ENCODE measurements at places on chromosomes 12 and 14.

DNA sequence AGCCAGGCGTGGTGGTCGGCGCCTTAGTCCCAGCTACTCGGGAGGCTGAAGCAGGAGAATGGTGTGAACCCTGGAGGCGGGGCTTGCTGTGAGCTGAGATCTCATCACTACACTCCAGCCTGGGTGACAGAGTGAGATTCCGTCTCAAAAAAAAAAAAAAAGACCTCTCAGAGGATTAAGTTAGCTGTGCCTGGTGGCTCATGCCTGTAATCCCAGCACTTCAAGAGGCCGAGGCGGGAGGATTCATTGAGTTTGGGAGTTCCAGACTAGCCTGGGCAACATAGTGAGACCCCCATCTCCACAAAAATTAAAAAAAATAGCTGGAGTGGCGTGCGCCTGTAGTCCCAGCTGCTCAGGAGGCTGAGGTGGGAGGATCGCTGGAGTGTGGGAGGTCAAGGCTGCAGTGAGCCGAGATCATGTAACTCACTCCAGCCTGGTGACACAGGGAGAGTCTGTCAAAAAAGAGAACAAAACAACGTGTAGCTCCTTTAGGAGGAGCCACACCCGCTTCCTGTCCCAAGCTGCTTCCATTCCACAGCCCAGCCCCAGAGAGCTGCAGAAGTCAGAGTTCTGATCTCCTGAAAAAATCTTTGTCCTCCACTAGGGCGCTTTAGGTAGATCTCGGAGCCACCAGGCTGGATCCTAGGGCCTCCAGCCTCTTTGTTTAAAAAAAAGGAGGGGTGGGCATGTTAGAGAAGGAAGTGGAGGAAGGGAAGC, 11.5 kb upstream of the ULK1 start:
- no peak for DNase-seq

DNA sequence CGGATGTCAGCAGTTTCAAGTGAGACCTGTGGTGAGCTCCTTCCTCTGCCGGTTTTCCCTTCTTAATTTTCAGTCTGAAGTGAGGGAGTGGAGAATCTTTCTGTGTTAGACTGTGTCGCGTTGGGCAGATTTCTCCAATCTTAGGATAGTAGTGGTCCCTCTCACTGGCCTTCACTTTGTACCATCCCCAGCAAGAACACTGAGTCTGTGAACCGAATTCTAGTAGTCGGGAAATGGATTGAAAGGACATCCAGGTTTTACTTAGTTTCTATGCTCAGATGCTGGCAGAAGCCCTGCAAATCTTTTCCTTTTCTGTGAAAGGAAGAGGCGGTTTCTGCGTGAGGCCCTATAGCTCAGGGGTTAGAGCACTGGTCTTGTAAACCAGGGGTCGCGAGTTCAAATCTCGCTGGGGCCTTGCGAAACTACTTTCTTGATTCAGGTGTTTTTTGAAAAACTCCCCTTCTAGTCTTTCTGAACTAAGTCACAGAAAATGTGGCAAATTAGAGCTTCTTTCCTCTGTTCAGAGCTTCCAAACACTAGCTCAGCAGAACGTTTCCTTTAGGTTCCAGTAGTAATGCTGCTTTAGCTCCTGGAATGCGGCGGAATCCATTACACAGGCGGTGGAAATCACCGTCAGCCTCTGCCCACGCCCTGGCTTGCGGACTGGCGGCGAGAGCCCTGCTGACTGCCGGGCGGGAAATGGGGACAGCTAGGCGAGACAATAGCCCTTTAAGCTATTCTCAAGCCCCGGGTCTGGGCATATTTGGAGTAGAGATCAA, 2.8 kb upstream of the RNASE4 start:
- peak; percentile 79 for DNase-seq

DNA sequence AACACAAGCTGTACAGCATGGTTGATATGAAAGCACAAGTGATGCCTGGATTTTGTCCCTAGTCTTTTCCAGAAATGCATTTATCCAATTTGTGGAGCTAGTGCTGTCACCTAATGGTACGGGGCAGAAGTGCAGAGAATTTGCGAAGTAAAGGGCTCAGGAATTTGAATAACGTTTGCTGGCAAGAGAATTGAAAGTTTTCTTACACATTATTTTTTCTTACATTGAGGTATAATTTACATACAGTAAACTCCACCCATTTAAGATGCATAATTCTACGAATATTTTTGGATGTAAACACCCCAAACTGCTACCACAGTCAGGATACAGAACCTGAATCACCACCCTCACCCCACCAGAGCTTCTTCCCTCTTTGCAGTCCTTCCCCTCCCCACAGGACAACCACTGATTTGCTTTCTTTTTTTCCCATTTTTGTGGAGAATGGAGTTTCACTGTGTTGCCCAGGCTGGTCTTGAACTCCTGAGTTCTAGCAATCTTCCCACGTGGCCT, 3.5 kb downstream of the AICDA start:
- DNase-seq: no peak

DNA sequence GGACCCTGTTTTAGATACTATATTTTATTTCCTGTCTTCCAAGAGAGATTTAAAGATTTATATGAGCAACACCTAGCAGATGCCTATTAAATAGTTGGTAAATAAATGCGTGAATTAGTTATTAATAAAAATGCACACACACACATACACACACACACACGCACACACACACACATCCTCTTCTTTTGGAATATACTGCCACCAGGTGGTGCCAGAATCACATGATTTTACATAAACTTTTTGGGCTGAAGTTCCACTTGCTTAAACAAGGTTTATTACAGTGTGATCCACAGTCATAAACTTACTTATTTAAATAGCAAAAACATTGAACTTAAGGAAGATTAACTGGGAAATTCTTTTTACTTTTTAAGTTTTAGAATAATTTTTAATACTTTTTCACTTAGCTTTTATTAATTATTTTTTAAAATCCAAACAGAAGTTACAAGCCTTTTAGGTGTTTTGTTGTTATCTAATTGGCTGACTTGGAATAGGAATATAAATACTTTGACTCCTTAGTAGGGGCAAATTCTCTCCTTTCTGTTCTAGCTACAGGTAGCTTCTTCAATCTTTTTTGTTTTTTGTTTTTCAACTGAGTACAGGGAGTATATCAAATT, 17.5 kb downstream of the RAD51B start:
- DNase-seq: no peak

DNA sequence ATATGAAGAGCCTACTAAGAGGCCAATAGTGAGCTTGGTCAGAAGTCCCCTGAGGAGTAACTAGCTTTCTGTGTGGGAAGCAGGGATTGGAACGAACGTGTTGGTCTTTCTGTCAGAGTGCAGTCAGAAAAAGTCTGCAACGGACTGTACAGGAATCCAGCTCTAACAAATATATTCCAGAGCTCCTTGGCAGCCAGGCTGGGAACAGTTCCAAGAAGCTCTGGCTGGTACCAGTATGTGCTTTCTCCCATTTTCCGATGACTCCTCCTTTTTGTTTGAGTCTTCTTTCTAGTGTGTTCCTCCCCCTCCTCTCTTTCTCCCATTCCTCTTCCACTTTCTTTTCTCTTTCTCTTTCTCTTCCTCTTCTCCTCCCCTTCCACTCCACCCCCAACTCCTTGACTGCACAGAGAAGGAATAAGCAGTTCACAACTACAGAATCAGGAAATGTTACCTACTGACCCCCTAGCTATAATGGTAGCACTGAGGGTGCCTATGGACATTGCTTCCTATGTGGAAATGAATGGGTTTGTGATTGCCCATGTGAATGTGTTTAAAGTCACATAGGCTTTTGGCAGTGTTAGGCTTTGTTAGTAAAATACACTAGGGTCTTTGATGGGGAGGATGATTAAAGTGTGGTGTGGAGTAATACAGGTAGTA, 59.9 kb downstream of the TTLL5 start:
- no peak for DNase-seq

DNA sequence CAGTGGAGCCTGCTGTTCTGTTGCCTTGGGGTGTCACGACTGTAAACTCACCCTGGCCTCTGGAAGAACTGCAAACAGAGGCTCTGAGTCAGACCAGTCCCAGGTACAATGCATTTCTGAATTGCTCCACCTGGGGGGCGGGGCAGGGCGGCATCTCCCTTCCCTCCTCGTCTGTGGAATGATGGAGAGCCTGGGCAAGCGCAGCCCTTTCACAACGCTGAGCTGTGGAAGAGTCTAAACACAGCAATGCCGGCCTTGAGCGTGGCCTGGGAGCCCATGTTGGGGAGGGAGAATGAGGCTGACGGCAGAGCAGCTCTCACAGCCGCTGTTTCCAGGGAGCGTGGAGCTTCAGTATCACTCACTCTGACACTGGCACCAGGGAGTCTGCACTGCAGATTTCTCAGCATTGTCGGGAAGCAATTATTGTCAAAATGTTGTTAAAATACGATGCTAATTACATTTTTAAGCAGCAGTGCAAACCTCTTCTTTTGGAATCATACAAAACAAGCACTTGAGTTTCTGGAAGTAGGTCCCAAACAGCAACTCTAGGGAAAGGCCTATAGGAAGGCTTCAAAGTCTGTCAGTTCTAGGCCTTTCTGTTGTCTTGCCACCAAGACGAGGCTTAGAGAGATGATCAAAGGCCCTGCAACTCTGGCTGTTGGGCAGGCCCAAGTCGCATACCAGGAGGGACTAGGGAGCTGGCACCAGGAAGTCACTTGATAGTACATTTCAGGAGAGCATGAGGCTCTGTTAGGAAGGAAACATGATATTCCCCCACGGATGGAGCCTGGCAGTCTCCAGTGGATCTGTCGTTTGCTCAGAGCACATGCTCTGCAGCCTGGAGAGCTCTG, 244.0 kb upstream of the FKBP4 start:
- DNase-seq: no peak

GRCh38 chr12:17197971-17198370, 592.0 kb upstream of the LMO3 start:
- DNase-seq: no peak

GRCh38 chr14:26304056-26304455, 293.8 kb downstream of the NOVA1 start:
- DNase-seq: no peak

DNA sequence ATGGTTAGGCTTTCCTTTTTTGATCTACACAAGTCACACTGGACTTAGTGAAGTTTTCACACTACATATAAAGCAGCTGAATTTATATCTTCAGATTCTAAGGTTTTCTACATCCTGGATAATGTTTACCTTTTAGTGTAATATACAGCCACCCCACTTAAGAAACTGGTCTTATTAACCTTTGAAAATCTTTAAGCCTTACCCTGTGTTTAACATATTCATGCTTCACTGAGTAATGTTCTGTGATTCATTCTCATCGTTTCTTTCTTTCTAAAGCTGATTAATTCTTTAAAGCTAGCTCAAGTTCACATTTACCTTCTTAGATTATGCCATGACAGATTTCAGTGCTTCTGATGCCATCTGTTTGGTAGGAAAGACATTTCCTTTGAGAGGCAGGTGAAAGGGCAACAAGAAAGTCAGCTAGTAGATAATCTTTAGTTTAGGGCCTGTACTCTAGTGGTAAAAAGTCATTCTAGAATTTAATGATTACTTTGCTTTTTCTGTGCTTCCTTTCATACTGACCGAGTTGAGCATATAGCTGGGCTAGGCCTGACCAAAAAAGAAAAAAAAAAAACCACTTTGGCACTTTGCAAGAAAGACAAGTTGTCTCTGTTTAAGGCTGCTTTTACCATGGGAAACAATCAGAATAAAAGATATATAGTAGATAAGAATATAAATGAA, 690.9 kb upstream of the FBXO33 start:
- no peak for DNase-seq

DNA sequence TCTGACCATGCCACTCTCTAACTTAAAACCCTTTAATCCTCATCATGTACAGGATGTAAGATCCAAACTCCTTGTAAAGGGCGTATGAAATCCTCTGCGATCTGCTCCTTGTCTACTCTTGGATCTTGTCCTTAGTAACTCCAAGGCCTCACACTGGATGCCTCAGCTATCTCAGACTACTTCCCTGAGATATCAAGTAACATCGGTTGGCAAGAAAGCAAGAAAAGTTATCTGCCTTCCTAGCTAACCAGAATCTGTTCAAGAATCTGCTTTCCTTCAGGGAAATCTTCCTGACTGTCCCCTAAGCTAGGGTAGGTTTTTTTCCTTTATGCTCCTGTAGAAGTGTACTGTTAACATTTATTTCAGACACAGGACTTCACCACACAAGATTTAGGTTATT, 82.6 kb downstream of the TAOK3 start:
- DNase-seq: no peak

GRCh38 chr12:123444092-123445026, 7.9 kb upstream of the RILPL2 start:
- DNase-seq: no peak

GRCh38 chr12:131074221-131075083, 120.7 kb downstream of the ADGRD1 start:
- no peak for DNase-seq

GRCh38 chr12:65277994-65278575, 398 bp upstream of the MSRB3 start:
- no peak for DNase-seq

DNA sequence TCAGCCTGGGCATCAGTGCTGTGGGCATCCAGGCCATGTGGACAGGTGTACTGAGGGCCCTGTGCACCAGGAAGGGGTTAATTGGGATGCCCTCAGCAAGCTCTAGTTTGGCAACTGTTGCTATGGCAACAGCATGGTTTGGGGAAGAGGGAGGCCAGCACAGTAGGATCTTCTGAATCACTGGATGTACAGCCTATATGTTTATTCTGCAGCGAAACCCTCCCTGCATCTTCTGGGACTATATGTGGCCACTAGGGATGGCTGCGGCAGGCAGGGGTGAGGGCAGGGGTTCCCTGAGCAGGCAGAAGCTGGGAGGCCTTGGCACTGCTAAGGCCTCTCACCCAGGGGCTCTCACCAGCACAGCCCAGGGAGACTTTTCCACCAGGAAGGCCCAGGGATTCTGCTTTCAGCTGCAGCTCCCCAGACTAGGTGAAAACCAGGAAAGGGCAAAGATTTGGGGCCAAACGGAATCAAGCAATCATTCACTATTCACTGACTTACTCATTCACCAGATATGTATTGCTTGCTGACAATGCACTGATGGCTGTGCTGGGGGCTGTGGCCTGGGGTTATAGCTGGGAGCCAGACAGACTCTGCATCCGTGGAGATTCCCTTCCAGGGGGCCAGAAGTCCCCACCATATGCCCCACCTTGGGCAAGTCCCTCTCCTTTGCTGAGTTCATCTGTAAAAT, 42.8 kb downstream of the IRF2BPL start:
- no peak for DNase-seq
